ENCODE measurements at places on chromosomes 7 and 10.

- DNase-seq = no peak
Measured at GRCh38 chr10:80540981-80541750, 3.5 kb downstream of the SH2D4B start.

DNA sequence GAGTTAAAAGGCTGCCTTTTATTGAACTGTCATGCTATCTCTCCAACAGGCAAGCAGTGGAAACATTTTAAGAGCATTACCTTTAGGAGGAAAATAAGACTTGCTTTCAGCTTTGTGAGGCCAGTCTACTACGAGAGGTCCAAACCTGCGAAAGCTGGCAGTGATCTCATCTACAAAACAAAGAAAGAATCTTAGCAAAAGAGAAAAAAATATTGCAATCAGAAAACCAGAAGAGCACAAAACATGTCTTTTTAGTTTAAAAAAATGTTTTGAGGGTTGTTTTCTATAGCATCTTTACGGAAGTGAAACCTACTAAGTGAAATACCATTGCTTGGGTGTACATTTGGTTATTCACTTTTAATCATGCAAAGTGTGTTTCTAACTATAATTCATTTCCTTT is 147.9 kb downstream of the CPEB3 start:
- no peak for DNase-seq

DNA sequence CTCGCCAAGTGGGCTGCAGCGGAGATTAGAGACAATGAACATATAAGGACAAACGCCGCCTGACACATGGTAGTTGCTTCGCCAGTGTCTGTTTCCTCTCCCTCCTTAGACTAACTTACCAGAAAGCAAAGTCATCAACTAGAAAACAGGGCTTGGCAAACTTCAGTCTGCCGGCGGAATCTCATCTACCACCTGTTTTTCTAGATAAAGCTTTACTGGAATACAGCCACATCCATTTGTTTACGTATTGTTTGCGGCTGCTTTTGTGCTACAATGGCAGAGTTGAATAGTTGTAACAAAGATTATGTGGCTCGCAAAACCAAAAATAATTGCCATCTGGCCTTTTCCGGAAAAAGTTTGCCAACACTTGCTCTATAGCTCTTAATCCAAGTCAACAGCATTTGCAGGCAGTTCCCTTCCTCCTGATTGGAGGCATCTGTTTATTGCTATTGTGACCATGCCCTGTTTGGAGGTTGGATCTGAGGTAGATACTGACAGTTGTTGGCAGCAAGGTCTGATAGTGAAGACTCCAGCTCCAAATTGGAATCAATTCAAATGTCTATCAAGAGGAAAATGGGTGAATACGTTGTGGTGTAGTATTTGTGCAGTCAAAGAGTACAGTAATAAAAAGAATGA is 260.6 kb downstream of the POU6F2 start:
- DNase-seq = no peak

GRCh38 chr10:112531421-112531820 is 84.4 kb downstream of the VTI1A start:
- no peak for DNase-seq

DNA sequence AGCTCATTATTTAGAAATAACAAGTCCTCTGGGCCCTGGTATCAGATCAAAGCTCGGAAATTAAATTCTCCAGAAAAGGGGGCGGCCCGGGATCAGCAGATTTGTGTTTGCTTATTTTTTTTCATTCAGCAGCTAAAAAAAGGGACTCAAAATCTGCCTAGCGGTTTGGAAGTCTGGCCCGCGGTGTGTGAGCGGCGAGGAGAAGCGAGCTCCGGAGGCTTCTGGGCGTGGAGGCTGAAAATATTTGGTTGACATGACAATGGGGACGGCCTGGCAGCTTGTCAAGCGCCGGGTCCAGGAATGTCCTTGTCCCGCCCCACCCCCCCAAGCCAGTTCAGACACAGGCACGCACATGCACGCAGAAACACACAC is 43.4 kb downstream of the FOXL3 start:
- no peak for DNase-seq

Data from stimulated activated CD4-positive, alpha-beta T cell treated with anti-CD3 and anti-CD28 coated beads, Interleukin-2, amount 100 ng/mL, for 4 hours (primary cell).